ENCODE measurements at places on chromosomes 4 and X.

DNA sequence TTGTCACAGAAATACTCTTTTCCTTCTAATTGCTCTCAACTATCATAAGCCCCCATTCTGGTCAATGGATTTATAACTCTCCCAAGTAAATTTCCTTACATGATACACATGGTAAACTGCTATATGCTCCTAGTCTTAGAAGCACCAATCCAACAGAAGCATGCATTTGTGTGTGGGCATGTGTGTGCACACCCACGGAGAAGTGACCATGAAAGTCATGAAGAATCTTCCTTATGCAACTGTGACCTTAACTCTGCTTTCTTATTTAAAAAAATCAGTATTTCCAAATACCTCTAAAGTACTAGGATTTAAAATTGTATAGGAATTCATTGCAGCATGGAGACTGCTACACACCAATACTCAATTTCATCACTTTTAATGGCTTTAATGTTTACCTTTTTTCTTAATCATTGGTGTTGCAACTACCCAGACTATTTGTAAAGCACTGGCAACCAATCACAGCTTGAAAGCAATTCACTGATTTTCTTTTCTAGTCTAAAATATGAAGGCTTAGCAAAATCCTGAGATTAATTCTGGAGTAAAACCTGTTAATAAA lies 47.6 kb downstream of the MAML3 start:
- no peak for DNase-seq

GRCh38 chrX:30253257-30253656 lies 6.3 kb downstream of the MAGEB1 start:
- no peak for DNase-seq

GRCh38 chrX:147920161-147920666 lies 8.5 kb downstream of the FMR1 start:
- DNase-seq: no peak

DNA sequence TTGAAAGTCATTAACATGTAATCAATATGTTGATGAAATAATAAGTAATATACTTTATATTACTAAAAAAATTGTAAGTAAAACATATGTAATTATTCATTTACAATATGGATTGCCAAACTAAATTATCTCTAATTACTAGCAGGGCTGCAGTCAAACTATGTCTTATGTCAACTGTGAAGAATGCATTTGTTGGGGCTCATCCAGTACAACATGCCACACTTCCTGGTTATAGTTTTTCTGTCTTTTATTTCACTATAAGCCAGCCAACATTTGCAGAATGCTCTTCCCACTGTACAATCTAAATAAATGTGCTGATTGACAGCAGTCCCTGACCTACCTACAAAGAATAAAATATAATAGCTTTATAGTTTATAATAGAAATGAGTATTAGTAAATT lies 975.4 kb upstream of the NDST4 start:
- DNase-seq: no peak

DNA sequence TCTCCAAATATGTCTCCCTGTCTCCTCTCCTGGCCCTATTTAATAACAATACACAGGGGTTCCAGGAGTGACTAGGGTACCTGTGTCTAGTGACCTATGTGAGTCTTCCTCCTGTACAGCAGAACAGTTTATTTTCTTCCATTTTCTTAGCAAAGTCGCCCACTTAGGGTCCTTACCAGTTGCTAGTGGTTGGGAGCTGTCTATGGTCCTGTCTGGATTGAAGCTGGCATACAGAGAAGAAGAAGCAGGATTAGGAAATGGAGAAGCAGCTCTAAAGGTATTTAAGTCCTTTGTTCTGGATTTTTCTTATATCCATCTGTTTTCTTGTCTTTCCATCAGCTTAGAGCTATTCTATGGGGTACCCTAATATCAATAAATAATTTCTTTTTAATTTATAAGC lies 587.1 kb upstream of the CPEB2 start:
- peak; percentile 27 for DNase-seq

GRCh38 chrX:133390676-133391075 lies 24.6 kb downstream of the GPC4 start:
- no peak for DNase-seq

- no peak for DNase-seq
These were observed 41.6 kb upstream of the UGDH start for GRCh38 chr4:39568805-39569204.

DNA sequence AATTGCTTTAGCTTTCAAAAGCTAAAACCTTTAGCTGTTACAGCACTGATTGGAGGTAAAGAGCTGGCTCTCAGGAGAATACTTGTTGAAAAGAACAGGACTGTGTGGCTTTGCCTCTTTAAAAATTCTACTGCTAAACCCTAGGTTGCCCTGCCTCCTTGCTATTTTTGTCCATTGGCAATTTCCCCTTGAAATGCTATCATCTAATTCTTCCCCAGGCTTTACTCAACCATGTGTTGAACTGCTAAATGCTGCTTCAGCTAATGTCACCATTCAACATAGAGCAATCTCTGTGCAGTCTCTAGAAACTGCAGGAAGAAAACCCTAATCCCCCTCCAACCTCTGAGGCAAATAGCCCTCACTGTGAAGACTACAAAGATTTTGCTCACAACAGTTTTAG lies 203.7 kb upstream of the ARX start:
- DNase-seq: no peak

DNA sequence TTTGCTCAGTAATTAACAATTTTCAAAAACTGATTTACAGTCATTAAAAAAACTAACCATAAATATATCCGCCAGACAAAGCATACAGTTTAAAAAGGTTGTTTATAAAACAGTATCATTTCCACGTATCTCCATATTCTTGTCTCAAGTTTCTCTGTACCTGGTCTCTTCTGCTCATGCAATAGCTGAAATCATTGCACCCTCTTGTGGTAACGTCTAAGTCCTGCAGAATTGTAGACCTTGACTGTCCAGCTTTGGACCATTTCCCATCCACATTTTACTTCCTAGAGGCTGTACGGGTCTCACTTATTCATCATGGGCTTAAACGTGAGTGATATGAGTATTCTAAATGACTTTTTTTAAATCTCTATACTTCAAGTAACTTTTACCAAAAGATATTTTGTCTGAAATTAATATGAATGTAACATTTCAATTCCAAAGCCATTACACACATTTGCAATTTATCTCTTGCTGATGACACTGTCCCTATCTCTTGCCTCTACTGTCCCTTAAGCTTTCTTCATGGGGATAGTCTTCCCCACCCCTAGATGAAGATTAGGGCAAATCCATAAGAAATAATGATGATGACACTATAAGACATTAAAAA lies 118.5 kb downstream of the BTC start:
- peak; percentile 12 for DNase-seq

DNA sequence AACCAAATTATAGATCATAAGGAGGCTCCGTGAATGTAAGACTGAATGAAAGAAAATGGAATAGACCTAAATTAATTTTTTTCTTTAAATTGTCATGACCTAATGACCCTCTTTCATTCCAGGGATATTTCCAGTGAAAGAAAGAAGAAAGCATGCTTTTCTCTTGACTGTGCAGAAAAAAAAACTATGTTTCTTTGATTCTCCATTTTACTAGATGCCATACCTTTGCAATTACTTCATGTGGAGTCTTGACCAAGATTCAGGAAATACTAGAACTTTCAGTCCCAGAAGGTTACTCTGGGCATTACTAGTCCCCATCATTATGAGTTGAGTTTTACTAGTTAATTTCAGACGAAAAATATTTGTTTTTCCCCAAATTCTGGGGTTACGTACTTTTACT lies 6.4 kb upstream of the COMMD8 start:
- no peak for DNase-seq

GRCh38 chr4:112284662-112285411 lies 867 bp downstream of the TIFA start:
- DNase-seq: no peak

- no peak for DNase-seq
These were observed 275.2 kb downstream of the TENM3 start for GRCh38 chr4:182518421-182518820.

DNA sequence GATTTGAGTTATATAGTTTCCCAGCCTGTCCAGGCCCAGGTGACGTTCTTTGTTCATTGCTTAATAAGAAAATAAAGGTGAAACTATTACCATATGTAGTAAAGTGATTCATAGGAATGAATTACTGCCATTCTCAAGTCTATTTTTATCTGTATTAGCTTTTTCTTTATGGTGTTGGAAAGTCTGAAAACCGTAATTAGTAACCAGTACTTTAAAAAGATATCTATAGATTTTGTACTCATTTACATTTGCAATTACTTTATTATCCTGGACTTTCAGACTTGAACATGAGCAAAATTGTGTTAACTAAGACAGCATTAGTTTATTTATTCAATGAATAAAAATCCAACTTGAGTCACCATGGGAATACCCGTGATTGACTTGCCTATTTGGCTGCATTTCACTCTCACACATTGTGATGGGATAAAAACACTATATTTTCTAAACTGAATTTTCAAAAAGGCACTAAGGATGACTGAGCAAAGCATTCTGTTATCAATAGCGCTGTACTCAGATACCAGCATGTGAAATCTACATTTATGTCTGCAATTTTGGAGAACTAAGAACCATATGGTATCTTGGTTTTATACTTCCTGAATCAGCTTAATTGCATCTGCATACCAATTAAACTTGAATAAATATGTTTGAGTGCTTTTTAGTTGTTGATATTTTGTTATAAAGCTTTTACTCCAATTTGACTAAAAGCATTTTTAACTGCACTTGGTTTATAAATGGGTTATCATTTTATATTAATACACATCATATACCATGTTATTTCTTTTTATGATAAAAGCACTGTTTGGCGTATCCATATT lies 154.6 kb downstream of the CCSER1 start:
- DNase-seq: no peak

DNA sequence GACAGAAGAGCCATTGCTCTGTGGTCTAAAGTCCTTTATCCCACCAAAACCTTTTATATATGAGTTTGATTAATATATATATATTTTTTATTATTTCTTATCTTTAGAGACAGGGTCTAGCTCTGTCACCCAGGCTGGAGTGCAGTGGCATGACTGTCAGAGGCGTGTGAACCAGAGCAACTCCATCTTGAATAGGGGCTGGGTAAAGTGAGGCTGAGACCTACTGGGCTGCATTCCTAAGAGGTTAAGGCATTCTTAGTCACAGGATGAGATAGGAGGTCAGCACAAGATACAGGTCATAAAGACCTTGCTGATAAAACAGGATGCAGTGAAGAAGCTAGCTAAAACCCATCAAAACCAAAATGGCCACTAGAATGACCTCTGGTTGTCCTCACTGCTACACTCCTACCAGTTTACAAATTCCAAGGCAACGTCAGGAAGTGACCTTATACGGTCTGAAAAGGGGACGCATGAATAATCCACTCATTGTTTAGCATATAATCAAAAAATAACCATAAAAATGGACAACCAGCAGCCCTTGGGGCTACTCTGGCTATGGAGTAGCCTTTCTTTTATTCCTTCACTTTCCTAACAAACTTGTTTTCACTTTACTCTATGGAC lies 10.5 kb downstream of the TBCK start:
- DNase-seq: no peak

GRCh38 chr4:113560579-113560978 lies 201.0 kb downstream of the CAMK2D start:
- DNase-seq: no peak

DNA sequence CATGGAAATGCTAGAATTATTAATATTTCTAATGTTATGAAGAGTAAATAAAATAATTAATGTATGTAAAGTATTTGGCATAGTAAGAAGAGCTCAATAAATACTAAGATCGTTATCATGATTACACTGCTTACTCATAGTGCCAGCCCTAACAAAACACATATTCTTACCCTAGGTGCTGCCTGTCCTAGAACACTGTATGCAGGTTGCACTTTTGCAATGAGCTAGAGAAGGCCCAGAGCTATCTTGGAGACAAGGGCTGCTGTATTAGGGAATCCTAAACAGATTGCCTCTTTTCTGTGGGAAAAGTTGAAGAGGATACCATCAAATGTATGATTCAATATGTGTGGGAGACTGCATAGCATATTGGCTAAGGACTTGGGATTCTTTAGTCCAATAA lies 48.0 kb upstream of the TMEM164 start:
- no peak for DNase-seq

DNA sequence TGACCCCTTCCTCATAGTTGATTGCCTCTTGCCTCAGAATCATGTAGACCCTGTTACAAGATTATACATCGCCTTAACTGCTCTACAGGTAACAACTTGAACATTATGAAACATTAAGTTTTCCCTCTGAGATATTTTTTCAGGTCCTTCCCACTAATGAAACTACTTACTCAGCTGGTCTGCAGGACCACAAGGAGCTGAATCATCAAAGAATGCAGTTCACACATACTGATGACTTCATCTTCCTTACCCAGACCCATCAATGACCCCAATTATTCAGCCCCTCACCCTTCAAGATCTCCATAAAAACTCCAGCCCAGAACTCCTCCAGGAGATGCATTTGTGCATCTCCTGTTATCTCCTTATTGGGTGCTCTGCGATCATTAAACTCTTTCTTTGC lies 720.9 kb downstream of the RAPGEF2 start:
- no peak for DNase-seq

DNA sequence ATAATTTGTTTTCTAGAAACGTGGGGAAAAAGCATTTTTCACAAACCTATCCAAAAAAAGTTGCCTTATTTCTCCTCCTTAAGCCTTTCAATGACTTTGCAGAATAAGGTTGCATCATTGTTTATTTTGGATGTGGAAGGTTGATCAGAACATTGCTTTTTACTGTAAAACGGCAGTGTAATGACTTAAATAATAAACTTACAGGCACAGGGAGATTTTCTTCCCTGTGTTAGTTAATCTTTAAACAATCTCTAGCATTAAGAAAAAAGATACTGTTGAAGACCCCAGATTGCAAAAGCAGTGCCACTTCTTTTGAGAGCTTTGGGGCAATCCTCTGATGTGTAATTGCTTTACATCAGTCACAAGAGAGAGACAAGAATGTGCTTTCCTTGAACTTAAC lies 153.4 kb downstream of the ARX start:
- no peak for DNase-seq

GRCh38 chr4:136650541-136651277 lies 881.6 kb downstream of the PCDH18 start:
- DNase-seq: no peak

- DNase-seq: no peak
These were observed 188.4 kb downstream of the WDFY3 start for GRCh38 chr4:84778041-84778440.

- no peak for DNase-seq
These were observed 42.8 kb downstream of the AREG start for GRCh38 chr4:74487771-74488170.

DNA sequence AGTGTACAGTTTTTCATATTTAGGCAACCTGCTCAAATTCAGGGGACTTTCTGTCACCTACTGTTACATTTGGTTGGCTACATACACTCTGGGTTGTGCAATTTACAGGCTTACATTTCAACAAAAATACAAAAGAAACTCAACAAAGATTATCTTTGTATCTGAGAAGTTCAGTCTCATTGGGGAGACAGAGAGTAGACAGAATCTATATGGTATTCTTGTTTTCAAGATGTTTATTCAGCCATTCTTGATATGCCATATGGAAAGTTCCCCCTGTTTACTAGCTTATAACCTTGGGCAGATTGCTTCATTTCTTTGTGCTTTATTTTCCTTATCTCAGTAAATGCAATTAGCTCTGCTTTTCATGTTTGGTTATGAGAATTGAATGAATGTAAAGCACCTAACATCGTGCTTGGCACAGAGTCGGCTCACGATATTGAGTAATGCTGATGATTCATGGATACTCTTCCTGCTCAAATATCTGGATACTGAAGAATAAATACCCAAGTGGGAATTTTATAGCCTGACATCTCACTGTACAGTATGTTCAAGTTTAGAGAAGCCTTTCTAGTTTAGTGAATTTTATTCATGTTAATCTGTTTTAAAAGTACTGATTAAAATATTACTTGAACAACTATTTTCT lies 96.5 kb upstream of the PACRGL start:
- no peak for DNase-seq
